ENCODE measurements at places on chromosomes 4 and X. TPM values are rescaled to one million over a fixed set of nuclear protein-coding genes. Genes with fewer than 3 reads are reported as not detected.

COL25A1 gene
- polyA plus RNA-seq, result not detected

- no peak overlapping the region for H3K4me3 ChIP-seq
- DNase-seq, result no peak
- H3K27me3 ChIP-seq, result no peaks in the 10 kb centered on the region
- H3K4me1 ChIP-seq, result no peaks in the 10 kb centered on the region
- no peaks in the 10 kb centered on the region for H3K36me3 ChIP-seq
Measured at GRCh38 chrX:47321823-47322371, 48.5 kb upstream of the ZNF157 start.

FAM184B gene
- polyA plus RNA-seq, result 0.01 TPM

DNA sequence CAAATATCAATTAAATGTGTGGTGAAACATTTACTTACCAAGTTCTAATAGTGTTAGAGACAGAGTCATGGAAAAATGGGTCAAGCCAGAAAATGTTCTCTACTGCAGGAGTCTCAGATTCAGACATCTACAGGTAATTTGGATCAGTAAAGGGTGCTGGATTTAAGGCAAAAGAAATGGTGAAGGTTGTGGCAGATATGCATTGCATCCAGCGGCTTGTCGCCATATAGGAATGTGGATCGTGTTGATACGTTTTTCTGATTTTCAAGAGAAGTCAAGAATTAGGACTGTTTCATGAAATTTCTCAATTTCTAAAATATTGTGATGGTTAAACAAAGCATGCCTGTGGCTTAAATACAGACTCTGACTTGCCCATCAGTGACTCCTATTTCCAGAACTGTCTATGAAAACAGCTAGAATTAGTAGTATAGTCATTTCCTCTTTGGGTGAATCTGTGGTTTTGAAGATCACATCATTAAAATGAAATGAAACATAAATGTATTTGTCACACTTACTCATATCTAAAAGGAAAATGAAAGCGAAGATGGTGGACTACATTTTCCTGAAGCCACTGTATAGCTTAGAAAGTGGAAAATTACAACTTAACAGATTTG lies 110.1 kb upstream of the VEGFC start:
- H3K27ac ChIP-seq, result peak overlapping the region; percentile 77
- peak overlapping the region; percentile 13 for H3K4me3 ChIP-seq
- peaks cover 26% of the 10 kb centered on the region for H3K4me1 ChIP-seq
- DNase-seq, result peak; percentile 60

SSX4 gene
- polyA plus RNA-seq, result not detected

GRCh38 chr4:86959588-86960500 lies 25.0 kb downstream of the AFF1 start:
- H3K4me3 ChIP-seq, result no peak overlapping the region
- no peaks in the 10 kb centered on the region for H3K36me3 ChIP-seq
- H3K27ac ChIP-seq, result no peak overlapping the region
- DNase-seq, result no peak

Measured in keratinocyte (primary cell).